ENCODE measurements at places on chromosomes 2 and 18. TPM values are rescaled to one million over a fixed set of nuclear protein-coding genes. Genes with fewer than 3 reads are reported as not detected.

Gene GNLY
- total RNA-seq, result 26.5 TPM

Gene CABYR
- total RNA-seq, result 0.37 TPM

Gene MYO1B
- total RNA-seq, result 11.0 TPM

Gene EVA1A
- not detected for total RNA-seq

Gene RAB6C
- not detected for total RNA-seq

Gene SERPINB13
- not detected for total RNA-seq

Gene UGT1A7
- total RNA-seq, result not detected

Gene HTRA2
- 54.6 TPM for total RNA-seq

Gene KCNJ13
- total RNA-seq, result not detected

Gene LINC00305
- total RNA-seq, result not detected

Gene LRATD1
- 0.11 TPM for total RNA-seq

Gene CDK15
- not detected for total RNA-seq

Gene ATP8B1
- 0.22 TPM for total RNA-seq

Gene LYPD6B
- not detected for total RNA-seq

Gene BIN1
- 30.3 TPM for total RNA-seq

Gene MPP4
- total RNA-seq, result not detected
